Spleen (tissue), 13 donors: ENCODE measurements at places on chromosomes 1 and 21. TPM values are rescaled to one million over a fixed set of nuclear protein-coding genes. Genes with fewer than 3 reads are reported as not detected.

The ITLN2 gene
- not detected for total RNA-seq

The KIF21B gene
- 49.0 TPM for total RNA-seq

The LCE1D gene
- total RNA-seq = not detected

DNA sequence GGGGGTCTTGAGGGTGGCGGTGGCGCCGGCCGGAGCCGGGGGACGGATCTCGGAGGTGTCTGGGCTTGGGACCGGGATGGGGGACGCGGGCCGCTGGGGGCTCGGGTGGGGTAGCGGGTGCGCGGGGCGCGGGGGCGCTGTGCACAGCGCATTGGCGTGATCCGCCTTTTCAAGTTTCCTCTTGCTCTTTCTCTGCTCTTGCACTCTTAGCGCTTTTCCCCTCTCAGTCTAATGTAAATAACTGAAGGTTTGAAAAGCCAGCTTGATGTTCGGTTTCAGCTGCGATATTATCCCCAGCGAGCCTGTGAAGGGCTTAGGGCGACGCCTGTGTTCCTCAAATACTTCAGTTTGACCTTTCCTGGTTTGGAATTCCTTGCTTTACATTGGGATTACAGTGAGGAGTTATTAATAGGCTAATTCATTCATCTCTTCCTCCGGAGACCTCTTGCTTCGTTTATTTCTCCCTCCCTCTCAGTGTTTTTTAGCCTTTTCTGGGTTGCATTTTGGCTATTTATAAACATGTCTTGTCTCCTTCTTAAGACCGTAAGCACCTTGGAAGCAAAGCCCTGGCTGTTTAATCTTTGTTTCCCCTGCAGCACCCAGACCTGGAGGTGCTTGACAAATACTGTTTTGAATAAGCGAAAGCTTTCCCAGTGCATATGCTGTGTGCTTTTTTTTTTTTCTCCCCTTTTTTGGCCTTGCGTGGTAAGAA is 693 bp downstream of the RAB4A start:
- no peak for DNase-seq

- DNase-seq = no peak
These were observed 186.4 kb downstream of the ZBTB18 start for GRCh38 chr1:244237445-244237844.

The HOOK1 gene
- 3.7 TPM for total RNA-seq

The FMO2 gene
- total RNA-seq = 4.6 TPM

The PPIAL4G gene
- total RNA-seq = 0.79 TPM

GRCh38 chr1:169692756-169693460 is 18.5 kb downstream of the SELL start:
- no peak for DNase-seq

DNA sequence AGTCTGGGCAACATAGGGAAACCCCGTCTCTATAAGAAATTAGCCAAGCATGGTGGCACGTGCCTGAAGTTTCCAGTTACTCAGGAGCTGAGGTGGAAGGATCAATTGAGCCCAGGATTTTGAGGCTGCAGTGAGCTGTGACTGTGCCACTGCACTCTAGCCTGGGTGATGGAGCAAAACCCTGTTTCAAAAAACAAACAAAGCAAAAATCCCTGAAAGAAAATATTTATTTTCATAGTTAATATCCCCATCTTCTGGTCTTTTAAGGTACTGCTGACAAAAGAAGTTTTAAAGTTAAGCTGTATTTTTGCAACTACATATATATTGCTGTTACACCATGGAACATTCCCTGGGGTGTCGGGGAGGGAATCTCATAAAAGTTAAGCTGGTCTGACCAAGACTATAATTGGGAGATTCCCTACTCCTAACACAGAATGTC is 26.0 kb downstream of the VAMP4 start:
- DNase-seq = no peak

DNA sequence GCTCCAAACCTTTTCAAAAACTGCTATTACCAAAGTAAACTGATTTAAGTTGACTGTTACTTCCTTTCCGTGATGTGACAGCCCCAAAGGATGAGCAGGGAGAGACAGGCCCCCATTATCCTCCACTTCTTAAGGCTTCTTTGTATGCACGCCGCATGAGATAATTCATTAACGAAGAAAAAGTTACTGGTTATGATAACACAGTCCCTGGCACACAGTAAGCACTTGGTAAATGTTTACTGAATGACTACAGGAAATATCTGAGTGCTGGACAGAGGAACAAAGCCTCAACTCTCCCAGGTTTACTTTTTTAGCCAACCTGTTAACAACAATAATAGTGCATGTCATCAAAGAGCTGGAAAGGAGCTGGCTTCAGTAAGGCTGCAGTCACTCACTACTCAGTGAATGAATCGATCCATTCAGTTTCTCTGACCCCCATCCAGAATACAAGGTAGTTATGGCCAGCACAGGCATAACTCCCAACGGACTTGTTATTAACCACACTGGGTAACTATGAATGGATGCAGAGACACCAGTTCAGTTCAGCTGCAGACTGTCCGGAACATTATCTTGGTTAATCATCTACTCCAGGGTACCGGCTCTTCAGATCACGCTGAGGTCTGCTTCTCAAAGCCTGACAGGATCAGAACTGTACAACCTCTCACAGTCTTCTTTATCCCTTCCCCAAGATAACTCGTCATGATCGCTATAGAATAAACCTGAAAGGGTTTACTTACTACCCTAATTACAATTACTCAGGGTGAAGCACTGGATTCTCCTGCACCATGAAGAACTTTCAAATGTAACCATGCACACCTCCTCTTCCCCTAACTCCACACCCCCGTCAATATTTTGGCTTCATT is 58.3 kb downstream of the TGFBR3 start:
- no peak for DNase-seq

- no peak for DNase-seq
These were observed 106.1 kb downstream of the MAP3K21 start for GRCh38 chr1:233433436-233434210.

- peak; percentile 49 for DNase-seq
These were observed 29.0 kb downstream of the PTAFR start for GRCh38 chr1:28147264-28148094.

The CSMD2 gene
- 1.0 TPM for total RNA-seq

- no peak for DNase-seq
These were observed 3.5 kb downstream of the GAS5 start for GRCh38 chr1:173864179-173864867.

The CDCA8 gene
- total RNA-seq = 1.2 TPM

DNA sequence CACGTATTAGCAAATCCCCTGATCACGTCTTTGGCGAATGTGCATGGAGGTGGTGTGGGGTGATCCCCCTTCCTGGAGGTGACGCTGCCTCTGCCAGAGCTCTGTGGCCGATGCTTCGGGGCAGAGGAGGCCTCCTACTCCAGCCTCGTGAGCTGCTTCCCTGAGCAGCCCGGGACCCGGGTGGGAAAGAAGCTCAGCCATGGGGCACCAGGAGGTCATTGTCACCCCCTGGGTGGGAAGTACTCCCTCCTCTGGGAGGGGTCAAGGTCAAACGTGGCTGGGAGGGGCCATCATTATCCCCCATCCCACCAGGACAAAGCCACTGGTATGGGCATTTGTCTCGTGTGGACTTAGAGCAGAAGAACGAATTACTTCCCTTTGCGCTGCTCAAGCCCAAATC is 40.7 kb downstream of the KCNAB2 start:
- no peak for DNase-seq

GRCh38 chr1:57277681-57278080 is 146.2 kb downstream of the DAB1 start:
- DNase-seq = no peak
